ENCODE measurements at places on chromosomes 12 and 14.

- no peaks in the 10 kb centered on the region for H3K36me3 ChIP-seq
- no peak overlapping the region for H3K4me3 ChIP-seq
- no peak overlapping the region for H3K27ac ChIP-seq
Observed at GRCh38 chr14:103095210-103095778, 769 bp downstream of the EXOC3L4 start.

DNA sequence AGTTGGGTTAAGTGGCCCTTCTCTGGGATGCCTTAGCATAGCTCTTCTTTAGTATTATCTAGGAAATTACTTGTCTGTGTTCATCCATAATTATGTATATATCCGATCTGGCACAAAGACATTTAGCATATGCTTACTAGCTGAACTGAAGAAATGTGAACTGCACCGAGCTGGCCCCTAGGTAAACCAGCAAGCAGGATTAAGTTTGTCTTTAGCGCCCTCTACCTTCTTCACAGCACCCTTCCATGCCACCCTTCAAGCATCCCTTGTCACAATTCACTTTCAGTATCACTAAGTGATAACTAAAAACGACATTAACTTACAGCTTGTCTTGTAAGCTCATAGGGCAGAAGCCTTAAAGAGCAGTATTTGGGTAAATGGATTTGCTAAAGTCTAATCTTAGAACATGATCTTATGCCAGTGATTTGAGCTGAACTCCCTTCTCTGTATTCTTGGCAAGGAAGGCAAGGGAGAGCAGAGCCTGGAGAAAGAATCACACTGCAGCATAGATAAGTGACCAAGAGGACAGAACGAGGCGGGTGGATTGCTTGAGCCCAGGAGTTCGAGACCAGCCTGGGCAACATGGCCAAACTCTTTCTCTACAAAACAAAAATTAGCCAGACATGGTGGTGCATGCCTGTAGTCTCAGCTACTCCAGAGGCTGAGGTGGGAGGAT lies 2.6 kb upstream of the HAL start:
- no peaks in the 10 kb centered on the region for H3K27me3 ChIP-seq
- no peak overlapping the region for H3K4me3 ChIP-seq
- DNase-seq = peak; percentile 88
- H3K27ac ChIP-seq = no peak overlapping the region
- peaks cover 2% of the 10 kb centered on the region for H3K4me1 ChIP-seq

DNA sequence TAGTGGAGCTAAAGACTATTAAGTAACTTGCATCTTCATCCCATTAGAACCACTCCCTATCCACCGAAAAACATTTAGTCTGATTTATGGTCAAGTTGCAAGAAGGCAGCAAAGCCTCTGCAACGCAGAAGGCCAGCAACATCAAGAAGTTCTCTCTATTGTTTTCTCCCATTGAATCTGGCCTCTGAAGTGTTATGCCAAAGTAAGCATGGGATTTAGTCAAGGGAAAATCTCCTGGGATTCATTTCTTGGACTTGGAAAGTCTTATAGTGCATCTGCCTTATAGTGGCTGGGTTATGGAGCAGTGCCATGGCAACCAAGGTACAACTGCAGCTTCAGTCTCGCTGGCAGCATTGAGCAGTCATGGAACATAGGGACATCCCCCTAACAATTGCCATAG lies 87.7 kb upstream of the KRR1 start:
- no peak overlapping the region for H3K4me3 ChIP-seq
- H3K27me3 ChIP-seq = peaks cover 3% of the 10 kb centered on the region
- no peaks in the 10 kb centered on the region for H3K36me3 ChIP-seq
- no peak for DNase-seq

DNA sequence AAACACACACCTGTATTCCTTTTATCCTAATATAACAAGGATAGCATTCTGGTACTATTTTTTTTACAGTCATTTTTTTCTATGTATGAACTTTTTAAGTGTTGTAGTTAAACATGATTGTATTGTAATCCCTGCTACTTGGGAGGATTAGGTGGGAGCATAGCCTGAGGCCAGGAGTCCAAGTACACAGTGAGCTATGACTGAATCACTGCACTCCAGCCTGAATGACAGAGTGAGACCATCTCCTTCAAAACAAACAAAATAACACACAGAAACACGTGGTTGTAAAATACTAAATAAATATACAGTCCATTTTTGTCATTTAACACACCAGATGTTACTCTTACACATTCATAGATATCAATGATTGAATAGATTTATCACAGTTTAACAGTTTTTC lies 56.9 kb downstream of the MAP4K5 start:
- H3K27ac ChIP-seq = no peak overlapping the region
- H3K4me3 ChIP-seq = no peak overlapping the region
- no peak for DNase-seq
- H3K36me3 ChIP-seq = peaks cover 32% of the 10 kb centered on the region
- no peaks in the 10 kb centered on the region for H3K4me1 ChIP-seq
- no peaks in the 10 kb centered on the region for H3K27me3 ChIP-seq

- no peak overlapping the region for H3K27ac ChIP-seq
- no peak overlapping the region for H3K4me3 ChIP-seq
- no peaks in the 10 kb centered on the region for H3K27me3 ChIP-seq
- H3K36me3 ChIP-seq = no peaks in the 10 kb centered on the region
- no peak for DNase-seq
Observed at GRCh38 chr12:58557171-58557570, 363.1 kb downstream of the LRIG3 start.

DNA sequence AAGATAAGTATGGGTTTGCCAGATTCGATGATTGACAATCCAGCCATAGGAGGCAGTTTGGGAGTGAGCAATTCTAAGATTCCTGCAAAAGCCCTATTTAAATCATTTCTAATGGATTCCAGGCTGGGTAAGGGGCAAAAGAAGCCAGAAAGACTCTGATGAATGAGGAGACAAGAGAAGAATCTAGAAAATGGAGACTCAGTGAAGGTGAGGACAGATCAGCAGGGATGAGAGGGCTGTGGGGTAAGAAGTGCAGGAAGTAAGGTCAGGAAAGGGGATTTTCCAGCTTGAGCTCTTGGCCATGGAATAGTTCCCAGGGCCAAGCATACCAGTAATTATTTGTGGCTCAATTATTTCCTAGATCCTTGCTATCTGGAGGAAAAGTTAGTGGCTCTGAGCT lies 87.3 kb downstream of the TMX1 start:
- H3K4me1 ChIP-seq = peaks cover 2% of the 10 kb centered on the region
- no peak overlapping the region for H3K27ac ChIP-seq

- no peak overlapping the region for H3K27ac ChIP-seq
- no peak for DNase-seq
- H3K36me3 ChIP-seq = no peaks in the 10 kb centered on the region
Observed at GRCh38 chr14:60212503-60213371, 36.3 kb upstream of the PPM1A start.

Data from common myeloid progenitor, CD34-positive (primary cell).